Fibroblast of skin of abdomen (primary cell): ENCODE measurements at places on chromosomes 2 and 18.

DNA sequence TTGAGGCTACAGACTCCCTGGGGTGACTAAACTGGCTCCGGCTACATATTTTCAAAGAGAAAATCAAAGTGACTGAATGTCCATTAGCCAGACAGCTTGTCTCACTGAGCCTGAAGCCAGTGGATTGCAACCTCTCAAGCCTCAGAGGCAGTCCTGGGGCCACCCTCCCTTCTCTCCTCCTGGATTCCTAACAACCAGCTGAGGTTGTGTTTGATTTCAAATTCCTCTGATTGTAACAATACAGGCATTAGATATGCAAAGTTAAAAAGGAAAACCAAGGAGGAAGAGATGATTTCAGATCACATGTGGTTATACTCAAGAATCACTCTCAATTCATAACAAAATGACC is 101.0 kb upstream of the LMAN1 start:
- peak; percentile 26 for DNase-seq

- peak; percentile 35 for DNase-seq
Measured at GRCh38 chr18:47050468-47050867, 15.0 kb upstream of the ELOA2 start.

DNA sequence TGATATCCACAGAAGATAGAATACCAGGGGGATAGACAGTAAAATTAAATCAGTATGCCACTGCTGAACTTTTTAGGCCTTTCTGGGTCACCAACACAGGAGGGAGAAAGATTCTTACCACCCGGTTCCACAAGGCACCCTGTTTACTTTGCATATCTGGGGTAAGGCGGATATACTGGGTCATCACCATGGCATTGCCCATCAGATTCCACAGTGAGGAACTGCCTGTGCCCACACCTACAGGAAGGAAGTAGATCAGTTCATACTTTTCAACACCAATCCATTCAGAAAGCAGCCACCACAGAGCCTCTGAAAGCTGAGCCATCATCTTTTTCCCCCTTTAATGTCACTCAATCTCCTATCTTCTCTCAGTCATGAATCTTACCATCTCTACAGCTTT is 2.0 kb downstream of the LMAN2L start:
- DNase-seq = no peak

DNA sequence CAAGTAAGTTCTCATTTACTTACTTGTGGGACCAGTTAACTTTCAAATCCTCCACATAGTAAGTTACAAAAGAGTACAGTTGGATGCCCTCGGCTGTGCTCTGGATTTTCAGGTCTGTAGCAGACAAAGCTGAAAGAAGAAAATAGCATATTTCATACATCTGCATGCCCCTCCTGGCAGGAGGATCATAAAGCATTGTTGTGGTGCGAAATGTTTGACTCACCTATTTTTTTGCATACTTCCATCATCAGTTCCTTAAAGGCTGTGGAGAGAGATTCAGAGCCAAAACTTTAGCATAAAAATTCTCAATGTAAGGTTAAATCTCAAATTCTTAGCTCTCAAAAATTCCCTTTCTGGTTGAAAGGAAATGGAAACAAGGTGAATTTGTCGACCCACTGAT is 70.8 kb upstream of the LPIN2 start:
- DNase-seq = peak; percentile 56

- DNase-seq = peak; percentile 49
Measured at GRCh38 chr2:41989501-41990180, 58.2 kb upstream of the PKDCC start.

DNA sequence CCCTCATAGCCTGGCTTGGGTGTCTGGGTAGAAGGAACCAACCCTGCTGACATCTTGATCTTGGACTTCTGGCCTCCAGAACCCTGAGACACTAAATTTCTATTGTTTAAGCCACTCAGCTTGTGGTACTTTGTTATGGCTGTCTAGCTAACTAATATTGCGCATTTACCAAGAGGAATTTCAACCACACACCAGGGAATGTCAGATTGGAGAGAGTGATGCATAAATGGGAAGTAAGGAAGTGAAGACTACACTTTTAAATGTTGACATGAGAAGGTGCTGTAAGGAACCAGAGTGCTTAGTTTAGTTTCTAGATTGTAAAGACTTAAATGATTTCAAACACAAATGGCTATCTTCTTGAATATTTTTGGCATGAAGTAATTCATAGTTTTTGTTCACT is 98.9 kb upstream of the ITGB6 start:
- DNase-seq = peak; percentile 73

GRCh38 chr2:42987112-42987922 is 194.9 kb upstream of the HAAO start:
- DNase-seq = peak; percentile 81

DNA sequence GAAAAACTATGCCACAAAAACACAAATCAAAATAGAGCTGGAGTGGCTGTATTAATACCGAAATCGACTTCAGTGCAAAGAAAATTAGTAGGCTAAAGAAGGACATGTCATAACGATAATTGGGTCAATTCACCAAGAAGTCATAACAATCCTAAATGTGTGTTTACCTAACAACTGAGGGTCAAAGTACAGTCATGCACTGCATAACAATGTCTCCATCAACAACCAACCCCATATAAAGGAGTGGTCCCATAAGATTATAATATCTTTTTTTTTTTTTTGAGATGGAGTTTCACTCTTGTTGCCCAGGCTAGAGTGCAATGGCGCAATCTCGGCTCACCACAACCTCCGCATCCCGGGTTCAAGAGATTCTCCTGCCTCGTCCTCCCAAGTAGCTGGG is 87.5 kb downstream of the NAB1 start:
- DNase-seq = no peak

GRCh38 chr2:136255648-136256461 is 137.9 kb upstream of the CXCR4 start:
- no peak for DNase-seq

DNA sequence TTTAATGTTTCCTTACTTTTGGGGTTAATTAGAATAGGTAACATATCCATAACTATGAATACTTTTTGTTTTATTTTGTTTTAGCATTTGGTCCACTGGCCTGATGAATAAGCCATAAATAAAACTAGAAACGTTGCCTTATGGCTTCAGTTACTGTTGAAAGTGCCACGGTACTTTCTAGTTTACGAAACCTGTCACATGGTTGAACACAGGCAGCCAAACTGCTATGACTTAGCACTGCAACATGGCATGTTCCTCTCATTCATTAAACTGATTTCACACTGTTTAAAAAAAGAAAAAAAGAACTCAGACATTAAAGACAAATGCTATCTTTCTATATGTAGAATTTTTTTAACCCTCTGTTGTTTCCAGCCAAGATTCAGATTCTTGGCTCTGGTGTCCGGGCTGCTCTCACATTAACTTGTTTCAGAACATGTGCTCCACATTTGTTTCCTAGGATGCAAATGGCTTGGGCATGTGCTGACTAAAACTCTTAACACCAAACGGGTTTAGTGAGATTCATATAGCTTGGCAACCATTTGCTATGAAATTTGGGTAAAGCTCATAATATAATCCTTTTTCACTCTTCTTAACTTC is 323.9 kb upstream of the RND3 start:
- peak; percentile 24 for DNase-seq

DNA sequence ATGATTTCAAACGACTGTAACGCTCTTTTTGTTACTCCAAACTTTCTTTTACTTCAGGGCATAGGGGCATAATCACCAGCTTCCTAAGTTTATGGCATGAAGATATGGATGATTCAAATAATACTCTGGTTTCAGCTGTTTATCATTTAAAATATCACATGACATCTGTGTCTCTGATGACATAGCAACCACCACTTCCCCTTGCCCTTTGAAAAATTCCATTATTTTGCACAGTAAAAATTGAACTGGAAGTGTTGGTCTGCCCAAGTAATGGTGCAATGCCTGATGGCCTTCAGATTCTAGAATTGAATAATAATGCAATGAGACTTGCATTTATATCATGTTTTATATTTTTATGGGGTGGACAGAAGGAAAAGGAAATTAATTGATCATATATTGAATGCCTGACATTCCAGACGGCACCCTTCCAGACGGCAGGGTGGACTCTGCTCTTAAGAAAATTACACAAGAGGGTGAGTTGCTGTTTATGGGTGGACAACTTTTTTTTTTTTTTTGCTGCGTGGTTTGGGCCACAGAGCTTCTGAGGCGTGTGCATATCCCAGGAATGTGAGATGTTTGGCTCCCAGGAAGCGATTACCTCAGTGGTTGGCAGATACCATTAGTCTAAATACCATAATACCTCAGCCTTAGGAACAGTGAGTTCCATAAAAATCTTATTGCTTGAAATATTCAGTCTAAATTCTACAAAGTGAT is 101.7 kb upstream of the ZNF521 start:
- peak; percentile 86 for DNase-seq
